ENCODE measurements at places on chromosomes 6 and 20. TPM values are rescaled to one million over a fixed set of nuclear protein-coding genes. Genes with fewer than 3 reads are reported as not detected.

BPIFB4 gene
- total RNA-seq: not detected

MAP7 gene
- 38.2 TPM for total RNA-seq

BMP2 gene
- total RNA-seq: 2.0 TPM

GLP1R gene
- total RNA-seq: not detected

PLN gene
- total RNA-seq: not detected

ZNF311 gene
- 2.0 TPM for total RNA-seq

TFAP2C gene
- total RNA-seq: 20.0 TPM

RNF5 gene
- 28.7 TPM for total RNA-seq

DEFB128 gene
- total RNA-seq: not detected

ENPP1 gene
- total RNA-seq: 0.67 TPM

SYCP2L gene
- total RNA-seq: 0.17 TPM
